IMR-90 (cell line): ENCODE measurements at places on chromosomes 4 and X. TPM values are rescaled to one million over a fixed set of nuclear protein-coding genes. Genes with fewer than 3 reads are reported as not detected.

TLR3 gene
- total RNA-seq, result 0.28 and 0.36 TPM in 2 replicates

HAUS7 gene
- 10.8 TPM in 2 replicates for total RNA-seq

CT83 gene
- total RNA-seq, result not detected in 2 replicates

UGT2B11 gene
- total RNA-seq, result not detected in 2 replicates

PNCK gene
- 0.18 TPM in 1 of 2 replicates, not detected in the other for total RNA-seq

GYPB gene
- total RNA-seq, result not detected in 2 replicates

SLC34A2 gene
- not detected in 2 replicates for total RNA-seq

VSIG4 gene
- total RNA-seq, result not detected in 2 replicates

MAGED4B gene
- total RNA-seq, result 31.7 and 35.5 TPM in 2 replicates

LRCH2 gene
- total RNA-seq, result 4.3 and 8.1 TPM in 2 replicates

SPANXN2 gene
- not detected in 2 replicates for total RNA-seq

ENPEP gene
- 0.18 and 0.28 TPM in 2 replicates for total RNA-seq

SLC4A4 gene
- 16.8 and 23.9 TPM in 2 replicates for total RNA-seq

TRPC5OS gene
- total RNA-seq, result not detected in 2 replicates

PFKFB1 gene
- total RNA-seq, result under 0.01 TPM in 1 of 2 replicates, not detected in the other

TCEAL1 gene
- total RNA-seq, result 9.1 and 15.0 TPM in 2 replicates

GSX2 gene
- not detected in 2 replicates for total RNA-seq

SSX3 gene
- not detected in 2 replicates for total RNA-seq

ADH7 gene
- total RNA-seq, result not detected in 2 replicates

DNA sequence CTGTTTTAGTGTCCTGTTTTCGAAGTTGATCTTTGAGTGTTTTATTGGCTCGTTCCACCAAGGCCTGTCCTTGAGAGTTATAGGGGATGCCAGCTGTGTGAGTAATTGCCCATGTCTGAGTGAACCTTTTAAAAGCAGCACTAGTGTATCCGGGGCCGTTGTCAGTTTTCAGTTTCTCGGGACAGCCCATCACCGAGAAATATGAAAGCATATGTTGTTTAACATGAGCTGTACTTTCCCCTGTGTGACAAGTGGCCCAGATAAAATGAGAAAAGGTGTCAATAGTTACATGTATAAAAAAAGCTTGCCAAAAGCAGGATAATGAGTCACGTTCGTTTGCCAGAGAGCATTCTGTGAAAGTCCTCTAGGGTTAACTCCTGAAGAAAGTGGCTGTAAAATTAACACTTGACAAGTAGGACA is 48.6 kb upstream of the RASSF6 start:
- no peak for DNase-seq

- DNase-seq, result no peak
Measured at GRCh38 chr4:56050625-56051024, 101.9 kb downstream of the CEP135 start.

DNA sequence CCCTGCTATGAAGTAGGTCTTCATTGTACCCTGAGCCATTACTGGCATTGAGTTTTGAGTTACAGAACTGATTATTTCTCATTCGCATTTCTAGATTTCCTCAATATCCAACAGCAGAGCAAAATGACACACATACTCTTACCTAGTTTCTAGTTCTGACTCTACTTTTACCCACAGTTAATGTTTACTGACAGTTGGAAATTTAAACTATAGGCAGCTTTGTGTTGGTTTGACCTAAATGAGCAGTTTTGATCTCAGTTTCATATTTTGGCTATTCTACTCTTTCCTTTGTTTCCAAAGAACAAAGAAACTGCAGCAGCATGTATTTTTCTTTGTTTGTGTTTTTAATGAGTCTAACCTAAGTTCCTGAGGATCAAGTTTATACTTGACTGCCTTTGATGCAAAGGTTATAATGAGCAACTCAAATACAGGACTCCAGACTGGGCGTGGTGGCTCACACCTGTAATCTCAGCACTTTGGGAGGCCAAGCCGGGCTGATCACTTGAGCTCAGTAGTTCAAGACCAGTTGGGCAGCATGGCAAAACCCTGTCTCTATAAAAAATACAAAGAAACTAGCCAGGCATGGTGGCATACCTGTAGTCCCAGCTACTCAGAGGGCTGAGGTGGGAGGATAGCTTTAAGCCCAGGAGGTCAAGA is 30.4 kb downstream of the TXK start:
- DNase-seq, result no peak

- DNase-seq, result no peak
Measured at GRCh38 chr4:10898072-10898471, 213.5 kb upstream of the CLNK start.

- DNase-seq, result no peak
Measured at GRCh38 chr4:7424553-7425111, 10.1 kb downstream of the PSAPL1 start.

GRCh38 chr4:128323401-128323800 is 35.8 kb upstream of the PGRMC2 start:
- no peak for DNase-seq

DNA sequence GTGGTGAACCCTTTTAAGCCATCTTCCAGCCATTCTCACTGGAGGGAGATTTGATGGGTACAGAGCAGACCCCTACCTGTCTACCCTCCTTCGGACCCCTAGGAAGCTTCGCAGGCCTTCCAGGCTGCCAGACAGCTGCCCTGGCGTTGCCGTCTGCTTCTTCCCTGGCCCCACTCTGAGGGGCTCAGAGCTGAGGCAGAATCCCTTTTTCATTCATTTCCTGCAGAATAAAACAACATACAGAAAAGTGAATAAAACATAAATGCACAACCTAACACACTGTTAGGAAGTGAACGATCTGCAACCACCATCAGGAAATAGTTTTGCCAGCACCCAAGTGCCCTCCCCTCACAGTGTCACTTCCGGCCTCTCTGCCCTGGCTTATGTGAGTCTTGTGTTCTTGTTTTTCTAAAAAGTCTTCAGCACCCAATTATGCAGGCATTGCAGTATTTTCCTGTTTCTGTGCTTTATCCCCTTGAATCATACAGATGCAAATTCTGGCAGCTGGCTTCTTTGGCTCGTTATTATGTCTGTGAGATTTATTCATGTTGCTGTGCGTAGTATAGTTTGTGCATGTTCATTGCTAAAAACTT is 5.6 kb upstream of the ADD1 start:
- peak; percentile 39 for DNase-seq

DNA sequence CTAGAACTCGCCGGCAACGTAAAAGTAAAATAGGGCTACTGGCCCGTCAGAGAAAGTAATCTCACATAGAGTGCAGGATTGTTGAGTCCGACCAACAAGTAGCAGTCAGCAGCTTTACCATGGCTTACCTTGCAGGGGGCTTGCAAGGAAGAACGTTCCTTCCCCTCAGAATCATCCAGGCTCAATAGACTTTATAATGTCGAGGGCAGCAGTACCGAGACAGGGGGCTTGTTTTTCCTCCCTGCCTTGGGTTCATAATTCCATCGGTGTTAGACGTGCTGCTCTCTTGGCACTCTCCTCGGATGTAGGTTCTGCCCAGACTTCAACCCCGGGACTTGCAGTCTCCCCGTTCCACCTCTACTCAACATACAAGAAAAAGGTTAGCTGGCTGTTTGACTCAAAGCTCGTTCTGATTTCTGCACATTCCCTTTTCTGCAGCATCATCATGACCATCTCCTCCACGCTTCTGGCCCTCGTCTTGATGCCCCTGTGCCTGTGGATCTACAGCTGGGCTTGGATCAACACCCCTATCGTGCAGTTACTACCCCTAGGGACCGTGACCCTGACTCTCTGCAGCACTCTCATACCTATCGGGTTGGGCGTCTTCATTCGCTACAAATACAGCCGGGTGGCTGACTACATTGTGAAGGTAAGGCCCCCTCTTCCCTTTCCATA is 1.5 kb downstream of the SLC10A4 start:
- DNase-seq, result no peak

DNA sequence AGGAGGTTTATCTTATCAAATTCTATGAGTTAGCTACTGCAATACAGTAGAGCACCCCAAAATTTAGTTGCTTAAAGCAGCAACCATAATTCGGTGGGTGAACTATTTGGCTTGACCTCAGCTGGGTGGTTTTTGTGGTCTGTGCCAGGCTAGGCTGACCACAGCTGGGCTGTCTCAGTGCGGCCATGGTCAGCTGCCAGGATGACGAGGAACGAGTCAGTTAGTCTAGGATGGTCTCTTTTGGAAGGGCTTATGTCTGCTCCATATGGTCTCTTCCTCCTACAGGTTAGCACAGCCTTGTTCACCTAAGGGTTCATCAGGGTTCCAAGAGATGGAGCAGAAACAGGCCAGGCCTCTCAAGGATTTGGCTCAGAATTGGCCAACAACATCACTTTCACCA is 210.4 kb downstream of the PALLD start:
- peak; percentile 54 for DNase-seq

DNA sequence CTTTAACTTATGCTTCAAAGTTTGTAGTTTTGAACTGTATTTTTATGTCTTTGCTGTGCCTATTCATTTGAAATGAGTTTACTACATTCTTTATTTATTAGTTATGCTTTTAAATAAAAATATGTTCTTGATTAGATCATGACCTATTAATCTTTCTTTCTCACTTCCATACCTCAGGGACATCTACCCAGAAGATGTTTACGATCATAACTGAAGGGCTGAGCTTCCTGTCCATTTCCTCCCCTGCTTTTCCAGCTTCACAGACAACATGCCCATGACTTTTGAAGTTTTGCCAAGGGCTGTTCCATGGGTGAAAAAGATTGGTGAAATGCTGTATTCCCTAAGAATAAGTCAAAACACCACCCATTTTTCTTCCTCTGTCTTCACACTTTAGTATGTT is 99.7 kb upstream of the DDIT4L start:
- no peak for DNase-seq

GRCh38 chr4:143148521-143148920 is 36.2 kb upstream of the USP38 start:
- DNase-seq, result no peak

DNA sequence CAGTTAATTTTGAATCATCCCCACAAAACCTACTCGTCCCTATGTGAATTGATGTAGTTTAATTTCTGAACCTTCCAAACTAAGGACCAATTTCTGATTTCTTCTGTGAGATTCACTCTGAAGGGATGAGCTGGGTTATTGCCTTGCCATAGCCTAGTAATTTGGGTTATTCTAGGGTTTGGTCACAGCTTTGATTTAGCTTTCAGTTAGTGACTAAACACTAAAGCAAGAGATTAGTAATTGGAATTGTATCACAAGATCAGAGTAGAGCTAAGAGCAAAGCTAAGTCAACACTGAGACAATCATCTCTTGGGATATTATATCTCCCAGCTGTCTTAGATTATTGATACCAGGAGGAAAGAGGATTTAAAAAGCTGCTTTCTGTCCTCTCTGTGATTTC is 588.0 kb downstream of the CCSER1 start:
- no peak for DNase-seq

- no peak for DNase-seq
Measured at GRCh38 chrX:120036704-120037103, 40.8 kb downstream of the RHOXF2B start.

- DNase-seq, result no peak
Measured at GRCh38 chr4:78552389-78553042, 946 bp downstream of the ANXA3 start.

DNA sequence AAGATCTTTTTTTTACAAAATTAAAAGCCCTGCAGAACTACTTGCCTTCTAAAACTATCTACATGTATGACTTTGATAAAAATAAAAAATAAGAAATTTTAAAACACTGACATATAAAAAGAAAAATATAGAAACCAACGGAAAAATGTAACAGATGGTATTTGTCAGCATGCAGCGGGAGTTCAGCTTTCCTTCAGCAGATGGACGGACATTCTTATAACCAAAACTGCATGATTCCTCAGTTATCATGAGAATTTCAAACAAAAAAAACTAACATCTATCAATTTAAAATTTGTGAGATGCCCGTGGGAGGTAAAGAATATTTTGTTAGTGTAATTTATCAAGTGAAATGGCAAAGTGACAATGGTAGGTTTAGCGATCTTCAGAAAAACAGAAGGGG is 23.2 kb downstream of the RWDD4 start:
- no peak for DNase-seq

- DNase-seq, result peak; percentile 36
Measured at GRCh38 chrX:13719192-13719856, 15.1 kb downstream of the TRAPPC2 start.

- no peak for DNase-seq
Measured at GRCh38 chr4:48706736-48707135, 73.3 kb downstream of the FRYL start.

DNA sequence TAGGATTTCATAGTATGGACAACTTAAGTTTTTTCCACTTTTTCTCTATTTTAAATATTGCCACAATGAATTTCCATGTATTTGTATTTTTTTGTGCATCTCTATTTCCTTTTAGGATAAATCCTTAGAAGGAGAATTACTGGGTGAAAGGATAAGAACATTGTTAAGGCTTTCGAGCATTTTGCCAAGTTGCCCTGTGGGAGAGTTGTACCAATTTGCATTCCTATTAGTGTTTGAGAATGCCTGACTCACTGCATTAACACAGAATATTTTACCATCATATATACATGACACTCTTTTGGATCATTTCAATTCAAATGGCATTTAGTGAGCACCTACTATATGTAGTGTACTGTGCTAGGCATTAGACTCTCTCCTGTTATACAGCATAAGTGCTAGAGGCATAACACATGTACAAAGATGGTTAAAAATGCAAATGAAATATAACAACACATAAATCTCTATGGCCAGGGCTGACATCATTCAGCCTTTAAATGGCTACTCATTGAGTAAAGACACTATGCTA is 57.0 kb downstream of the PLAC1 start:
- peak; percentile 27 for DNase-seq

DNA sequence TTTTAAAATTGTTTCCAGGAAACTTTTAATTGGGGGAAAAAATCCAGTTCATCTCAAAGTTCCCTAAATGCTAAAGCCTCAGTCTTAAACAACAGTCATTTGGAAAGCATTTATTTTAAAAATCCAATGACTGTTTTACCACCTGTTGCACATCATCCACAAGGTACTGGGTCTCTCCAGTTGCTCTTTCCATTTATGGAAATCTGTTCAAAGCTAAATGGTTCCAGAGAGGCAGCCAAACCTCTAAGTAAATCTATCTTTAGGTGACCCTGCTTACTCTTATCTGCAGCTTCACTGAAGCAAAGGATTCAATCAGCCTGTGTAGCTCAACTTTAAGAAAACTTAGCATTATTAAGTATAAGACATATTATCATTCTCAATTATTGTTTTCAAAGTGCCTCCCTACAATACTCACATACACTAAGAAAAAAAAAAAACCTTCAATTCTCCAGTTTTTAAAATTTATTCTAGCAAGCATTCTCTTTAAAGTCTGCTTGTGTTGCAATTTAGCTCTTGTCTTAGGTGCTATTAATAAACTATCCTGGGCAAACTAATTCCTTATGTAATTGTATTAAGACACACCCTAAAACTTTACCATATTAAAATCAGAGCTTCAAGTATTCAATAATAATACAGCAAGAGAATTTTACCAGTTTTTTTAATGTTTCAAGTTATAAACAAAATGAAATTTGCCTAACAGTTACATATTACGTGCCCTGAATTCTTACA is 60.6 kb downstream of the NOCT start:
- DNase-seq, result no peak

GRCh38 chrX:16852617-16853179 is 17.5 kb downstream of the RBBP7 start:
- DNase-seq, result no peak

GRCh38 chrX:46319750-46320149 is 225.5 kb downstream of the ZNF674 start:
- DNase-seq, result no peak

GRCh38 chr4:84481077-84481859 is 17.8 kb downstream of the NKX6-1 start:
- DNase-seq, result no peak
